ENCODE measurements at places on chromosomes 2 and 18. TPM values are rescaled to one million over a fixed set of nuclear protein-coding genes. Genes with fewer than 3 reads are reported as not detected.

Gene MOGAT1
- not detected for total RNA-seq

Gene FOXD4L1
- total RNA-seq: 0.17 TPM

Gene ANKRD36B
- 67.0 TPM for total RNA-seq

Gene TEKT4
- total RNA-seq: not detected

Gene VWC2L
- not detected for total RNA-seq

Gene UGT1A1
- total RNA-seq: not detected

Gene NOTO
- total RNA-seq: not detected

Gene PROC
- total RNA-seq: not detected

Gene GPR75
- total RNA-seq: 1.6 TPM

Gene SCN3A
- 12.0 TPM for total RNA-seq

Gene GRP
- total RNA-seq: not detected

Gene FEV
- not detected for total RNA-seq

Gene HOXD12
- not detected for total RNA-seq

Gene SIX3
- not detected for total RNA-seq

Gene SERPINB12
- not detected for total RNA-seq

Data from dermis blood vessel endothelial cell (primary cell).